ENCODE measurements at places on chromosomes 4 and X.

GRCh38 chrX:275967-276580 lies 5.1 kb upstream of the PLCXD1 start:
- peak; percentile 57 for DNase-seq

GRCh38 chrX:66110112-66110511 lies 53.9 kb upstream of the HEPH start:
- DNase-seq: no peak

- DNase-seq: no peak
Measured at GRCh38 chrX:2523911-2524310, 23.1 kb upstream of the DHRSX start.

- peak; percentile 27 for DNase-seq
Measured at GRCh38 chrX:386239-386767, 404 bp downstream of the PPP2R3B start.

DNA sequence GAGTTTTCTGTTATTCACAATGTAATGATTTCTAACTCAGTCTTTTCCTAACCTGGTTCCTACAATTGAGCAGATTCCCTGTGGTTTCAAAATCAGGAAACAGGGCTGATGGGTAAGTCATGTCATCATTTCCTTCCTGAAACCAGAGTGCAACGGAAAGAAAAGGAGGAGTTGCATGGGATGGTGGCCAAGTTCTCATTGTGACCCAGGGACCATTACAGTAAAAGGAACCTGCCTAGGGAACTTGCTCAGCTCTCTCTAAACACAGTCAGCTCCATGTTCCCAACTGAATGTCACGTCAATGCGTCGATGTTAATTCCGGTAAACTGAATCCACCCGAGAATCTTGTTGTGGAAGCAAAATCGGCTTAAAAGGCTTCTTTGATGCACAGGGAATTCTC lies 51.2 kb downstream of the LGI2 start:
- peak; percentile 54 for DNase-seq

DNA sequence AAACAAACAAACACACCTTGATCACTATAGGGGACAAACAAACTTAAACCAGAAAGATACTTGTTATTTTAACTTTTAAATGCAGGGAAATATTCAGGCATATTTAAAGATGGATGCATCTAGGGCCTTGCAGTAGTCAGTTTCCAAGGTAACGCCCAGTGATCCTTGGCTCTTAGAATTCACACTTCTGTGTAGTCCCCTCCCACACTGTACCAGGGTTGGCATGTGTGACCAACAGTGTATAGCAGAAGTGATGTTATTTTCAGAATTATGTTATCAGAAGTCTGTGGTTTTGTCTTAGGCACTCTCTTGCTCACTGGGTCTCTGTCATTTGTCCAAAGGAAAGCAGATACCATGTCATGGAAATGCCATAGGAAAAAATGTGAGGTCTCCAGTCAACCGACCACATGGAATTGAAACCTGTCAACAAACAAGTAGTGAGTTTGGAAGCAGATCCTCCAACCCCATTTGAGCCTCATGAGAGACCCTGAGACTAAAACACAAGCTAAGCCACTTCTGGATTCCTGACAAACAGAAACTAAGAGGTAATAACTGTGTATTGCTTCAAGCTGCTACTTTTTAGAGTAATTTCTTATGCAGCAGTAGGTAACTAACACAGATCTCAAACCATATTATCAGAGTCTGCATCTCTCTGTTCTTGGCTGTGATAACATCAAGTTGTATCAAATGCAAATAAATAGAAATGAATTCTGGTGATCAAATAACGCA lies 670.3 kb downstream of the KCTD8 start:
- no peak for DNase-seq

DNA sequence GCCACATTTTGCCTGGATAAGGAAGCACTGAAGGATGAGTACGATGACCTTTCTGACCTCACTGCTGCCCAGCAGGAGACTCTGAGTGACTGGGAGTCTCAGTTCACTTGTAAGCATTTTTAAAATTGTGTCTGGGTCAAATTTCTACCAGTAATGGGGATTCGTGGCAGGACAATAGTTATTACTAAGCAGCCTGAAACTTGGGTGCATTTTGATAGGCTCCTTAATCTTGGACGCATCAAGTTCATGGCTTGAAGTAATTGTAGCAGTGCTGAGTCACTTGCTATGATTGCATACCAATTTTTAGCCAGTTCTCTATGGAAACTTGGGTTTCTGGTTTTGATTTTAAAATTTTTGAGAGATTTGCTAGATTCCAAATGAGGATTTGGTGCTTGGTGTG lies 4.3 kb downstream of the PGRMC1 start:
- DNase-seq: no peak

All from lung (tissue), 17 donors.